ENCODE measurements at places on chromosomes 1 and 21.

DNA sequence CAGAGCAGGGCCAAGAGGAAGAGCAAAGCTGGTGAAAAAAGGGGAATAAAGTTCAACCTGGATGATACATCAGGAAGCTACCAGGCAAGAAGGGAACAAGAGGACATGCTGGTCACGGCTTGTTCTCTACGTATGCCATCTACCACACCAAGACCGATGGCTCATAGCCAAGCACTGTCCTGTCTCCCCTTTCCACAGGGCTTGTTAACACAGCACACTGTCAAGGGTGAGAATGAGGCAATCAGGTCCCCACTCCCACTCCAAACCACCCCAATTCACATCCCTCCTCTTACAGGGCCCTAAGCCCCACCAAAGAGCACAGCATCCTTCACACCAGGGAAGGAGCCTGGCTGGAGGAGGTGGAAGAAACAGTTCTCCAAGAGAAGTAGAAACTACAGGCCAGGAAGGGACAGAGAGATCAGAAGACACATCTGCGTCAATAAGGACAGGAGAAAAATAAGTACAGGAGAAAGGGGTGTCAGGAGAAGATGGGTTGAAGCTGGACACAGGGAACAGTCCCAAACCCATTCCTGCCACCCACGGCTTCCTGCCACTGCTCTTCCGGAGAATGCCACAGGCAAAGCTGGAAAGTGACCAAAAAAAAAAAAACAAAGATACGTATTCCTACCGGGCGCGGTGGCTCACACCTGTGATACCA is 923 bp upstream of the SHC1 start:
- no peak for DNase-seq

DNA sequence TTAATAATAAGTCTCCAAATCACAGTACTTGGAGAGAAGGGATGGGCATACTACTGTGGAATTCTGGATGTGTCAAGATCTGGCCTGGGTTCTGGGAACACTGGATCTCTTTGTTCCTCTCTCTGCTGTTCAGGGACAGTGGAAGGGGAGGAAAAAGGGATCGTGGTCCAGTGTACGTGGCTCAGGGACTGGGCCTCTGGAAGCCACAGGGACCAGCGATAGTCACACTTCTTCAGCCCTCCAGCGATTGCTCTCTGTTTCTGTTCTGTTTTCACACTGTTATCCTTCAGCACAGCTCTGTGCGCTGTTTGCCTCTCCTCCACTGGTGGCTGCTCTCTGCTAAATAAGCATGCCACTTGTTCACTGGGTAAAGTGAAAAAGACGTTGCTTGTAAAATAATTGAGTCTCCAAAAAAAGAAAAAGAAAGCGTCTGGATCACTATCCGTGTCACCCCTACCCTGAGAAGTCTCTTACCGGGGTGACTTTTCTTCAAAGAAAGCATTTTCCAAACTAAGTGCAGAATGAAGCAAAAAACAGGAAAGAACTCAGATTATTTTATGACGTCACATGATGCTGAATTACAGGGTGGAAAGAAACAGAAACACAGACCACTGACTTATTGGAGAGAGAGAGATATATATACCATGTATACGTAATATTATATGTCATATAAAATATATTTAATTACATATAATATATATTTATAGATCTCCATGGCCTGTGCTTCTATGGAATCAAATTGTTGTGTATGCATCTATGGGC is 279.4 kb downstream of the RGS7 start:
- no peak for DNase-seq

GRCh38 chr1:53305650-53306049 is 22.2 kb downstream of the LRP8 start:
- no peak for DNase-seq

DNA sequence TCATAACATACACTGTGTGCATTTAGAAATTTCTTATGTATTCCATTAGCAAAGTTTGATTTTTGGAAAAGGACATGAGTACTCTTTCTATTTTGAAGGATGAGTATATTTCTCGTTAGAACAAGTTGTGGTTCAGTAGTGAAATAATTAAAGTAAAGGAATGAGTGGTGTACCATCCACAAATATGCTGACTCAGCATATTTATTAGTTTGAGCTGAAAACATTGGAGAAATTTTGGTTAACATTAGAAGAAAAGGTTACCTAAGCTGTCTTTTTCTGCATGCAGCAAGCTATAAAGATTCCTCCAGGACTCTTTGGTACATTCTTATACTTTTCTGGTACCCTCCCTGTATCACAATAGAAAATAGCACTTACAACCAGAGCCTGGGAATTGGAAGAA is 5.7 kb upstream of the OR2L5 start:
- no peak for DNase-seq

DNA sequence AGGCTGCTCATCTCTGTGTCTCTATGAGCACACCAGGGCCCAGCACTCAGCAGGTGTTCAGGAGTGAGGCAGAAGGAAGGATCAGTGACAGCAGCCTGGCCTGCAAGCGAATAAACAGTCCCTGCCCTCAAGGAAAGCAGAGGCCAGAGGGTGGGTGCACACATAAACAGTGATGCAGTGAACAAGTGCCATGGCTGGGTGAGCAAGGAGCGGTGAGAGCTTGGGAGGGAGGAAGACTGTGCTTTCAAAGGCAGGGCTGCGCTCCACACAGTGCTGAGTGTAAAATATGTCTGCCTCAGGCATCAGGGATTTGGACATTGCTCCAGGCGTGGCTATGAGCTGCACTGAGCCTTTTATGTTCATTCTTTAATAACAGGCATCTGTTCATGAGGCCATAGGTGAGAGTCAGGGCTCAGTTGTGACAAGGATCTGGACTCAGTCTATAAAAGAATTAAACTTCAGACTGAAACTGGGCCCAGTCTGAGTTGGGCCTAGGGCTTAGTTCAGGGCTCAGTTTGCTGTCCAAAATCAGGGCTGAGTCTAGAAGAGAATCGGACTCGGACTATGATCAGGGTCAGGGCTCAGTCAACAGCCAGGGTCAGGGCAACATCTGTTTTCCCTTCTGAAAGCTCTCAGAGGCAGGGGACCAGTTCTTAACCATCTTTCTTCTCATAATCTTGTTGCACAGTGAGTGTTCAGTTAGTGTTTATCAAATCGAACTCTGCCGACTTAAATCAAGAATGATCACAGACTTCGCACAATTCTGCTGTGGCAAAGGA is 213.7 kb downstream of the FOXD2 start:
- DNase-seq = no peak

GRCh38 chr1:45510036-45510971 is 10.2 kb downstream of the MMACHC start:
- DNase-seq = no peak

GRCh38 chr21:35565204-35565611 is 495.1 kb downstream of the SETD4 start:
- no peak for DNase-seq

DNA sequence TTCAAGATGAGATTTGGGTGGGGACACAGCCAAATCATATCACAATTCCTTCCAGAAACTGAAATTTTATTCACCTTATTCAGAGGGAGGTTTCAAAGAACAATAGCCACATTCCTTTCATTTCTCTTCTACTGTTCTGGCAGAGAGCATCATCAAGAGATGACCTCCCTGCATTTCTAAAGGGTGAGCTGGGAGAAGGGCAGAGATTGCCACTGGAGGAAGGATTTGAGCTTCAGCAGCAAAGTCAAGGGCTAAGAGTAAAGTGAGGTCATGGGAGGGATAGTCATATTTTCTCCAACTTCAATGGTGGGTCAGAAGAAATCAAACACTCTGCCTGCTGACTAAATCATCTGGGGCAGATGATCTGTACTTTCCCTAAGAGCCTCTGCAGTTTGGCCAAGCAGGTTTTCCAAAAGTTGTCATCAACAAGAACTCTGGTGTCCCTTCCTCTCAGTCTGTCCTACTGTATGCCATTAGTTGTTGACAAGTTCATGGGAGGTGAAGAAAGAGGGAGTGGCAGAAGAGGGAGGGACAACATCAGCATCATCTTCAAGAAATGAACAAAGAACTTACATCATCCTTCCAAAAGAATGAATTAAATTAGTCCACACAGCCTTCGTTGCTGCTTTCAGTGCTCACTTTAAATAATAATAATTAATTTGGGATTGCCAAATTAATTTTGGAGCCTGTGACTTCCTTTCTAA is 298.3 kb downstream of the ASTN1 start:
- no peak for DNase-seq

GRCh38 chr1:222034790-222035189 is 292.9 kb upstream of the DUSP10 start:
- no peak for DNase-seq

DNA sequence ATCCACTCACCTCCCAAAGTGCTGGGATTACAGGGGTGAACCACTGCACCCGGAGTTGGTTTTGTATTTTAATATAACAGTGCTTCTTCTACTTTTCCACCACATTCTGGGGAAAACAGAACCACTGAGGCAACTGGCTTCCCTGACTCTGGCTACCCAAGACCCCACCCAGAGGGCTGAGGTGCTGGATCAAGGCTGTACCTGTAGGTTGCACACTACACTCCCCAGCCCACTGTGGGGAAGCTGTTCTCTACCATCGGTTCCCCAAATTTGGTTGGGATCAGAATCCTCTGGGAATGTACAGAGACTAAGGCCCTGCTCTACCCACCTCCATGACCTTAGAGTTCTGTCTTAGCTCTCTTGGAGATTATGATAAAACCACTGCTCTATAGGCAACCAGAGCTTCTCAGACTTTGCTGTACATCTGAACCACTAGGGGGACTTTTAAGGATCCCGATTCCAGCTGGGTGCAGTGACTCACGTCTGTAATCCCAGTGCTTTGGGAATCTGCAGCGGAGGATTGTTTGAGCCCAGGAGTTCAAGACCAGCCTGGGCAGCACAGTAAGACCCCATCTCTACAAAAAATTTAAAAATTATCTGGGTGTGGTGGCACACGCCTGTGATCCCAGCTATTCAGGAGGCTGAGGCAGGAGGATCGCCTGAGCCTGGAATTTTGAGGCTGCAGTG is 51.6 kb downstream of the GNG4 start:
- no peak for DNase-seq

- DNase-seq = no peak
These were observed at the start of gene SPOCD1 for GRCh38 chr1:31815752-31816500. TSS of gene SPOCD1 (minus strand) at chr1:31816022. CDS start at chr1:31815333, 689 bp downstream.

DNA sequence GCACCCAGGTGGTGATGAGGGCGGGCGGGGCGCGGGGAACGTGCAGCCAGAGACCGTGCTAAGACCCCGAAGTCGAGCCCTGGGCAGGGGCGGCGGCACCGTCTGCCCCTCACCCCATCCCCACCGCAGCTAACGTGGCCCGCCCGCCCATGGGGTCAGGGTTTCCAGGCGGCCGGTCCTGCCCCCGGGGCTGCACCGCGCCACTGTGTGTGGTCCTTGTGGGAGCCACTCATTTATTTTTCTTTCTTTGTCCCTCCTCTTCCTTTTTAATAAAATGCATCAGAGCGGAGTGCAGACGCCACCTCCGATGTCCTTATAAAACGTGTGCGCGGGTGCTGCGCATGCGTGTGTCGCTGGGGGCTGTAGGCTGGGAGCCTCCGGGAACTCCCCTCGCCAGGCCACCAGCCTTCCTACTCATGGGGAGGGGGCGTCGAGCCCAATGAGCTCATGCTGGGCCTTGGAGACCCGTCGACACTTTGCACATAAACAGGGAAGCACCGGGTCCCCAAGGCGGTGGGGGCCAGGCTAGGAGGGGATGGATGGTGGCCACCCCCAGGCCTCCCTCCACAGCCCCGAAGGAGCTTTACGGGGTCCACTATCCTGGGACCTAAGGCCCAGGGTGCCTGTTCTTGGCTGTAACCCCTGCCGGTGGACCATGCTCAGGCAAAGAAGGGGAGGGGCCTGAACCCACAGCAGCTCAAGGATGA is 59.9 kb downstream of the WNT9A start:
- peak; percentile 93 for DNase-seq

DNA sequence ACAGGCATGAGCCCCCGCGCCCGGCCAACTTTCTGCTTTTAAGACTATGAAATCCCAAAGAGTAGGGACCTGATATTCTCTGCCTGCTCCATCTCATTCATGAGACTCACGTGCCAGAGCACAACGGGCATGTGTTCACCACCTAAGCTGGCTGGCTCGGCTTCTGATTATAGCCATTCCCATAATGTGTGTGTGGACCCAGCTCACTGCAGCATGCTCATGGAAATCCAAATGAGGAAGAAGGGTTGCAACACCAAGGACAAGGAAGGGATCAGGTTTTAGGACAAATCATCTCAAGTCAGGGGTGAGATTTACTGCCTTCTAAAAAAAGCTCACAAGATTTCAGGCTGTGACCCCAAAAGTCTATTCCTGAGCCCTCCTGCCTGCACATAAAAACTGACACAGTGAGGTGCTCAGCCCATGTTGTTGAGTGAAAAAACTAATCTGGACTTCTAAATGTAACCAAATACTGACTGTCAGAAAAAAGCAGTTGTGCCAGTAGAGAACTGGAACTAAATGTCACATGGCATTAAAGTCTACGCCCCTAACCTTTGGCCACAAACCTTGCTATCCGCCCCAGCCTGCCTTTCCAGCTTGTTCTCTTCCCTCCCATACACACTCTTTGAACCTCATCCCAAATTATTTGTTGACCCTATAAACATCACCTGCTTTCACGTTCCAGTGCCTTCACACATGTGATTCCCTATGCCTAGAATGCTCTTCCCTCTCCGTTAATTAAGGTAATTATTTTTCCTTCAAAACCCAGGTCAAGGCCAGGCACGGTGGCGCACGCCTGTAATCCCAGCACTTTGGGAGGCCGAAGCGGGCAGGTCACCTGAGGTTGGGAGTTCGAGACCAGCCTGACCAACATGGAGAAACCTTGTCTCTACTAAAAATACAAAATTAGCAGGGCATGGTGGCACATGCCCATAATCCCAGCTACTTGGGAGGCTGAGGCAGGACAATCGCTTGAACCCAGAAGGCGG is 9.1 kb upstream of the COA7 start:
- no peak for DNase-seq

- no peak for DNase-seq
These were observed 120.7 kb downstream of the LMX1A start for GRCh38 chr1:165235777-165236291.

DNA sequence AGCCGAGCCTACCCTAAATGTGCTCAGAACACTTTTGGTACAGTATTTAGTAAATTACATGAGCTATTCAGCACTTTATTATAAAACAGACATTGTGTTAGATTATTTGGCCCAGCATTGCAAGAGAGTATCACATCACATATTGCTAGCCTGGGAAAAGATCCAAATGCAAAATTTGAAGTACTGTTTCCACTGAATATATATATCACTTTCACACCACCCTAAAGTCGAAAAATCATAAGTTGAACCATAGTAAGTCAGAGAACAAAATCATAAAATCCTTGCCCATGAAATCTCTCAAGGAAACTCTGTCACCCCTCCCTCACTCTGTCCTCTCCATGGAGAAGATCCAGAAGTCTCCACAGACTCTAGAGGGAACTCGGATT is 33.1 kb downstream of the RGS8 start:
- DNase-seq = no peak

- DNase-seq = no peak
These were observed 41.7 kb downstream of the UTP25 start for GRCh38 chr1:209869291-209870149.

- DNase-seq = no peak
These were observed 31.8 kb downstream of the KCNAB2 start for GRCh38 chr1:6077506-6077905.

- peak; percentile 74 for DNase-seq
These were observed 48.2 kb upstream of the IRF2BP2 start for GRCh38 chr1:234658138-234658537.

Measured in esophagus muscularis mucosa (tissue), 4 donors.